ENCODE measurements at places on chromosomes 5 and 9. TPM values are rescaled to one million over a fixed set of nuclear protein-coding genes. Genes with fewer than 3 reads are reported as not detected.

Gene FST
- 1.5 TPM for polyA plus RNA-seq

Gene SPACA9
- polyA plus RNA-seq = 11.3 TPM

Gene TBC1D2
- polyA plus RNA-seq = 31.3 TPM

Gene CDX1
- polyA plus RNA-seq = 0.09 TPM

Gene GADD45G
- polyA plus RNA-seq = 70.3 TPM

Gene FOXI1
- 0.10 TPM for polyA plus RNA-seq

Gene GOLM1
- 21.7 TPM for polyA plus RNA-seq

Gene KLHL3
- 1.0 TPM for polyA plus RNA-seq

Gene NUTM2G
- not detected for polyA plus RNA-seq

DNA sequence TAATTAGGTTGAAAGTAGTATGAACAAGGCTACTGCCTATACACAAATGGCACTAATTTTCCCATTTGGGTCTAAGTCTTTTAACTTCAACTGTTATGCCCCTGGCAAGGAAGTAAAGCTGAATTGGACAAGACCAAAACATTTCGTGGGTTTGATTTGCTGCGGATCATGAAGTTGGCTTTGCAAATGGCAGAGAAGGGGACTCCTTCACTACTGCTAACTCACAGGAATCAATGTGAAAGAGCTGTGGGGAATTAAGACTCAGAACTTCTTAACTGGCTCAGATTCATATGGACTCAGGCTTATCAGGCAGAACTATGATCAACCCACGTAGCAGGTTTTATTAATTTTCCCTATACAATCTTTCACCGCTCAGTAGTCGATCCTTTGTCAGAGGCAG, 73.8 kb upstream of the IFNE start:
- no peak for DNase-seq
- H3K27ac ChIP-seq = no peak overlapping the region
- H3K27me3 ChIP-seq = peaks cover 4% of the 10 kb centered on the region
- no peak overlapping the region for H3K4me3 ChIP-seq

DNA sequence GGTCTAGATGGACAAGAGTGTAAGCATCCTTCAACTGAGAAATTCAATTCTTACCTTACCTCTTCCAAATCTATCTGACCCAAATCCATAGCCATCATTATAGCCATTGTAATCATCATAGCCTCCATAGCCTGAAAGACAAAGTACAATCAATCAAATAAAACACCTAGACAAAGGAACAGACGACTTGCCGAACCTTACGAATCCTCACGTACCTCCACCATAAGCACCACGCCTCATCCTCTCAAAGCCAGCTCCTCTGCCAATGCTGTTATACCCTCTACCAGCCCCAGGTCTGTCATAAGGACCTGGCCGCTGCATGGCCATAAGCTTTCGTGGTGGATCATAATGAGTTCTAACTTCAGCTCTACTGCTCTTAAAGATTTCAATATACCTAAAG, 5.5 kb downstream of the HNRNPH1 start:
- no peak overlapping the region for H3K4me3 ChIP-seq
- H3K27me3 ChIP-seq = no peaks in the 10 kb centered on the region
- H3K36me3 ChIP-seq = peaks cover 88% of the 10 kb centered on the region
- peaks cover 24% of the 10 kb centered on the region for H3K4me1 ChIP-seq
- no peak overlapping the region for H3K27ac ChIP-seq

DNA sequence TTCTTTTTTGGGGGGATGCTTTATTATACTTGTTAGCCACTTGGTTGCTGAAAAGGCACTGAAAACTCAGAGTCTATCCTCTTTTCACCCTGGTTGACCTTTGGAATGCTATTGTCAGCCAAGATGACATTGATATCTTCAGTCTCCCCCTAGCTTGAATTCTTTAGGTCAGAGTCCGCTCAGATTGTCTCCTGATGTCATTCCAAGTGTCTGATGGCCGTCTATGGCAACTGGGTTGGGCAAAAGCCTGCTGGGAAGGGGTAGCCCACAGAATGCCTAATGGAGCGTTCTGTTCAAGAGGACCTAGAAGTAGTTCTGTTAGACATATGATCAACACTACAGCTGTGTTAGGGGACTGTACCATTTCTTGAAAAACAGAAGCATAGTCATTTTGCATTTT, 9.7 kb upstream of the MEF2C start:
- peaks cover 3% of the 10 kb centered on the region for H3K4me1 ChIP-seq
- H3K4me3 ChIP-seq = no peak overlapping the region
- DNase-seq = no peak
- H3K36me3 ChIP-seq = no peaks in the 10 kb centered on the region
- H3K27ac ChIP-seq = no peak overlapping the region
- H3K27me3 ChIP-seq = no peaks in the 10 kb centered on the region

- H3K36me3 ChIP-seq = no peaks in the 10 kb centered on the region
- H3K4me3 ChIP-seq = peak overlapping the region; percentile 66
- H3K27me3 ChIP-seq = no peaks in the 10 kb centered on the region
- peak overlapping the region; percentile 85 for H3K27ac ChIP-seq
- peak; percentile 50 for DNase-seq
Observed at GRCh38 chr5:81749561-81750307, 1.2 kb downstream of the SSBP2 start.

GRCh38 chr5:86074297-86074696, 543.4 kb upstream of the COX7C start:
- no peak for DNase-seq
- H3K4me3 ChIP-seq = no peak overlapping the region
- H3K36me3 ChIP-seq = no peaks in the 10 kb centered on the region
- H3K4me1 ChIP-seq = no peaks in the 10 kb centered on the region
- no peaks in the 10 kb centered on the region for H3K27me3 ChIP-seq

GRCh38 chr5:142746532-142747433, 23.4 kb upstream of the ARHGAP26 start:
- no peak overlapping the region for H3K4me3 ChIP-seq
- peaks cover 8% of the 10 kb centered on the region for H3K4me1 ChIP-seq
- no peaks in the 10 kb centered on the region for H3K27me3 ChIP-seq
- H3K27ac ChIP-seq = peak overlapping the region; percentile 53

GRCh38 chr9:92608909-92609445, 61.0 kb downstream of the IPPK start:
- no peaks in the 10 kb centered on the region for H3K4me1 ChIP-seq
- no peak overlapping the region for H3K4me3 ChIP-seq
- DNase-seq = peak; percentile 83

DNA sequence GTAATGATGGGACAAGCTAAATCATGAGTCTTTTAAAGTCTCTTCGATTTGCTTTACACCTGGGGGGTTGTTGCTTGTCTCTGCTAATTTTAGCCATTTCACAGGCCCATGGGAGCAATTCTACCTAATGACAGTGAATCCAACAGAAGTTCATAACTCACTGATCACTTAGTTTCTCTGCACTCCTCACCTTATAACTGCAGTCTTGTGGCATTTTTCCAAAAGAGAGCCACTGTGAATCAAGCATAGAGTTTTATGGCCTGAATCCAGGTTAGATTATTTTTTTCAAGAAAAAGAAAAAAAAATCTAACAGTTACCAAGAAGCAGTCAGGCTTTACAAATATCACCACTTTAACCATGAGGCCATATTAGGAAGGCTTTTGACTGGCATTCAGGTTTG, 1.5 kb upstream of the IL7R start:
- H3K4me1 ChIP-seq = peaks cover 14% of the 10 kb centered on the region
- H3K27ac ChIP-seq = no peak overlapping the region
- no peaks in the 10 kb centered on the region for H3K27me3 ChIP-seq

- H3K36me3 ChIP-seq = no peaks in the 10 kb centered on the region
- peaks cover 82% of the 10 kb centered on the region for H3K27me3 ChIP-seq
- H3K4me1 ChIP-seq = no peaks in the 10 kb centered on the region
- no peak overlapping the region for H3K4me3 ChIP-seq
- no peak for DNase-seq
Observed at GRCh38 chr9:974996-975739, 1.3 kb upstream of the DMRT3 start.

DNA sequence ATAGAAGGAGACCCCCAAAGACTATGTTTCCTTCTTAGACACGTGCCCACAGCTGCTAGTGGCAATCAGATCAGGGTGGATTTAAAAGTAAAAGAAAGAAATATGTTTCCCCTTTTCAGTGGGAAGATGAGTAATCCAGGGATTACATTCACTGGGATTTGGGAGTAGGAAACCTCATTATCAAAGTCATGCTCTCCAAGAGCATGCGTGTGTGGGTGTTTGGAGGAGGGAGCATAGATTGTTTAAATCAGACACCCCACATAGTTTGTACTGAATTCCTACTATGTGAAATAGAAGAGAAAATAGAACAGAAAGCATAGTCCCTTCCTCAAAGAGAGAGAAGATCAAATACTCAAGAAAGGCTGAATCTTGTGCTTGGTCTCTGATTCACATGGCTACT, 65.5 kb upstream of the TBCA start:
- no peak for DNase-seq
- peaks cover 2% of the 10 kb centered on the region for H3K27me3 ChIP-seq
- H3K4me1 ChIP-seq = no peaks in the 10 kb centered on the region

- no peaks in the 10 kb centered on the region for H3K4me1 ChIP-seq
- H3K27me3 ChIP-seq = no peaks in the 10 kb centered on the region
- no peak overlapping the region for H3K4me3 ChIP-seq
Observed at GRCh38 chr5:74543162-74543995, 97.1 kb downstream of the ENC1 start.

GRCh38 chr5:127754706-127755105, 51.5 kb downstream of the CCDC192 start:
- no peaks in the 10 kb centered on the region for H3K36me3 ChIP-seq
- DNase-seq = peak; percentile 26
- H3K4me3 ChIP-seq = no peak overlapping the region
- no peaks in the 10 kb centered on the region for H3K4me1 ChIP-seq
- no peak overlapping the region for H3K27ac ChIP-seq

GRCh38 chr9:7287986-7288385, 511.6 kb downstream of the DMAC1 start:
- H3K27ac ChIP-seq = no peak overlapping the region
- H3K4me3 ChIP-seq = no peak overlapping the region
- no peaks in the 10 kb centered on the region for H3K27me3 ChIP-seq
- no peaks in the 10 kb centered on the region for H3K4me1 ChIP-seq
- peak; percentile 56 for DNase-seq

DNA sequence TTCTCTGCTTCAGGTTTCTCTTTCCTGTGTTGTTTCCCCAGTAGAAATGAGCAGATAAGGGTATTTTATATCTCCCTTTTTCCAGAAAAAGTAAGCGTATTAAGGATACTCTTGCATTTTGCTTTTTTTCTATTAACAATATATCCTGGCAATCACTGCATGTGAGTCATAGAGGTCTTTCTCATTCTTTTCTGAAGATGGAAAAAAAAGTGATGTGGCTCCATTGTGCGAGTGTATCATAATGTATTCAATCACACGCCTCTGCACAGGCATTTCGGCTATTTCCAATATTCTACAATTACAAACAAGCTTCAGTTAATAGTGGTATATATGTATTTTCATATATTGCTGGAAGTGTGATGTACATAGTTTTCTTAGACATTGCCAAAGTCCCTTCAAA, 155.9 kb downstream of the MED27 start:
- H3K36me3 ChIP-seq = no peaks in the 10 kb centered on the region
- no peaks in the 10 kb centered on the region for H3K27me3 ChIP-seq
- H3K4me1 ChIP-seq = no peaks in the 10 kb centered on the region
- H3K4me3 ChIP-seq = no peak overlapping the region
- no peak for DNase-seq

- DNase-seq = no peak
- H3K4me3 ChIP-seq = no peak overlapping the region
- no peak overlapping the region for H3K27ac ChIP-seq
- no peaks in the 10 kb centered on the region for H3K4me1 ChIP-seq
- H3K36me3 ChIP-seq = no peaks in the 10 kb centered on the region
- no peaks in the 10 kb centered on the region for H3K27me3 ChIP-seq
Observed at GRCh38 chr9:98568234-98568908, 140.4 kb downstream of the GABBR2 start.

- no peaks in the 10 kb centered on the region for H3K4me1 ChIP-seq
- no peaks in the 10 kb centered on the region for H3K27me3 ChIP-seq
- no peak overlapping the region for H3K4me3 ChIP-seq
- H3K27ac ChIP-seq = no peak overlapping the region
Observed at GRCh38 chr5:94218374-94218773, 400.0 kb downstream of the KIAA0825 start.

GRCh38 chr9:88938189-88938588, 53.1 kb upstream of the S1PR3 start:
- no peak overlapping the region for H3K27ac ChIP-seq
- no peaks in the 10 kb centered on the region for H3K27me3 ChIP-seq
- no peaks in the 10 kb centered on the region for H3K36me3 ChIP-seq
- no peak overlapping the region for H3K4me3 ChIP-seq
- no peak for DNase-seq

DNA sequence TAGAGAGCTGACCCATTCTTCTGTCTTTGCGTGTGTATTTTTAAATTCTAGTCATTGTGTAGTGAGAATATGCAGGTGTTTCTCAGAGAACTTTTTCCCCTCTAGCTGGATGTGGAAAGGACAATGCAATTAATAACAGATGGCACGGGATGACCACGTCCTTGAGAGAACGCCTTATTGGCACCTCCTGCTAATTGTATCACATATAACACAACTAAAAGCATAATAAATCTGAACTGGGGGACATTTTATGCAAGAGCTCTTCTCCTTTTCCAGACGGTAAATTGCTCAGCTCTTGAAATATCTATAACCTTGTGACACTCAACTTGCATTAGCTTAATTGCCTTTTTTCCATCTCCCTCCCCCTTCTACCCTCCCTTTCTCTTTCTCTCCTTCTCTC, 62.9 kb upstream of the IZUMO3 start:
- H3K36me3 ChIP-seq = no peaks in the 10 kb centered on the region
- H3K4me3 ChIP-seq = no peak overlapping the region
- no peak for DNase-seq
- no peak overlapping the region for H3K27ac ChIP-seq
- H3K27me3 ChIP-seq = no peaks in the 10 kb centered on the region

- no peak overlapping the region for H3K4me3 ChIP-seq
- no peak overlapping the region for H3K27ac ChIP-seq
- no peaks in the 10 kb centered on the region for H3K4me1 ChIP-seq
- H3K36me3 ChIP-seq = peaks cover 7% of the 10 kb centered on the region
- no peak for DNase-seq
Observed at GRCh38 chr9:129944506-129945116, 98.4 kb downstream of the FNBP1 start.

GRCh38 chr9:88075966-88076285, 62.3 kb downstream of the SPATA31C2 start:
- H3K4me1 ChIP-seq = peaks cover 3% of the 10 kb centered on the region
- H3K36me3 ChIP-seq = no peaks in the 10 kb centered on the region
- H3K27ac ChIP-seq = peak overlapping the region; percentile 74

GRCh38 chr5:147555176-147555575, 45.3 kb upstream of the DPYSL3 start:
- peaks cover 24% of the 10 kb centered on the region for H3K4me1 ChIP-seq
- no peak for DNase-seq
- no peaks in the 10 kb centered on the region for H3K27me3 ChIP-seq
- H3K36me3 ChIP-seq = no peaks in the 10 kb centered on the region

DNA sequence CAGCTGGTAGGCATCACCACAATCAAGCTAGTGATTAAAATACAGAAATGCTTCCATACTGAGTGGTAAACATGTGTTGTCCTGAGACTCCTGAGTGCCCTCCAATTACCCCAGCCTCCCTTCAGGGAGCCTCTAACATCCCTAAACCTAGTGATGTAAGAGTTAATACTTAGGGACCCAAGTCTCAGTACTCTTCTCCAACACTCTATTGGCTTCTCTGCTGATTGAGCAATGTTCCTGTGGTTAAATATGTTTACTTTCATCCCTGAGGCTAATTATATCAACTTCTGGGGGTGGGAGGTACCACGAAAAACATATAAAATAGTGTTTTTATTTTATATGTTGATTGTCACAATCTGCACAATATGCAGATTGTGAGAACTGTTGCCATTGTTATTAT, 5.0 kb downstream of the GRXCR2 start:
- H3K27ac ChIP-seq = no peak overlapping the region
- H3K27me3 ChIP-seq = no peaks in the 10 kb centered on the region
- DNase-seq = peak; percentile 68
- no peaks in the 10 kb centered on the region for H3K36me3 ChIP-seq
